ENCODE measurements at places on chromosomes 13 and 19. TPM values are rescaled to one million over a fixed set of nuclear protein-coding genes. Genes with fewer than 3 reads are reported as not detected.
A peak's percentile ranks its signal among the peaks of the same experiment; 100 is the strongest.

FPR1 gene
- total RNA-seq: 5.8 TPM

DNA sequence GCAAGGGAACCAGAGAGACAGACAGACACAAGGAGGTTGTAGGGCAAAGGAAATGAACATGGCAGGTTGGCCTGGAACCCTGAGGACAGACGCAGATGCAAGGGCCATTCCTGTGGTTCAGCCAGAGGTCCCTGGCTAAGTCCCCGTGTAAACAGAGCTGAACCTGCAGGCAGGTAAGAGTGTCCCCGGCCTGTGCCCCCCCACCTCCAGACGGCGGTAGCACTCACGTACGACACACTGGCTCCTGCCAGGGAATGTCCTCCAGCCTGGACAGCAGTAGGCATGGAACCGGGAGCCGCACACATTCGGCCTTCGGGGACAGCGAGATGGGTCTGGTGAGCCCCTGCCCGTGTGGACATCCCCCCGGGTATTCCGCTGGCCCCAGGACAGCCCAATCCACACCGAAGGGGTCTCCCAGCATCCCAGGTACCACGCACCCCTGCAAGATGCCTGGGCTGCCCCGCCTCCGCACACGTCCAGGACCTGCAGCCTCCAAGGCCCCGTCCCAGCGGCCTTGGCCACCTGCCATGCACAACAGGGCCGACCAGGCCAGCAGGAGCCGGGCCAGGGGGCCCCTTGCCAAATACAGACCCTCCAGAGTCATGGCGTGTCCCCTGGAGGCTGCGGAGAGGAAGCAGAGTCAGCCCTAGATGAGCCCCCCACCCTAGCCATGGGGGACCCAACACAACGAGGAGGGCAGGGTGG lies 2.4 kb downstream of the FBN3 start:
- DNase-seq: no peak

ITGBL1 gene
- total RNA-seq: 0.89 TPM

ZNF229 gene
- not detected for total RNA-seq

SIGLEC5 gene
- total RNA-seq: not detected

- DNase-seq: no peak
These were observed 8.5 kb upstream of the CRYL1 start for GRCh38 chr13:20534038-20534608.

DNA sequence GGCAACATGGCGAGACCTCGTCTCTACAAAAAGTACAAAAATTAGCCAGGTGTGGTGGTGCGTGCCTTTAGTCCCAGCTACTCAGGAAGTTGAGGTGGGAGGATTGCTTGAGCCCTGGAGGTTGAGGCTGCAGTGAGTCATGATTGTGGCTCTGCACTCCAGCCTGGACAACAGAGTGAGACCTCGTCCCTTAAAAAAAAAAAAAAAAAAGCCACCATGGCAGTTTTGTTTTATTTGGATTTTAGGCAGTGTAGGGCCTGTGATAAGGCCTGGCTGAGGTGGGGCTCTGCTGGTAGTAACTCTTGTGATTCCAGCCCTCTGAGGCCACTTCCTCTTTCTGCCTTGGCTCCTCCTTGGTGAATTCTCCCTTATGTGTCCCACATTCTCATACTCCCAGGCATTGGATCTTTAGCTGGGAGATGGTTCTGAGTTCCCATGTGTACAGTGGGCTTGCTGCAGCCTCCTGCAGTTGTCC lies 39.2 kb downstream of the GATAD2A start:
- peak; percentile 70 for DNase-seq

GPR12 gene
- total RNA-seq: not detected

LILRA1 gene
- total RNA-seq: not detected

- peak; percentile 88 for DNase-seq
These were observed 24.2 kb upstream of the TTYH1 start for GRCh38 chr19:54390942-54391577.

GRCh38 chr19:35990156-35990555 lies 4.8 kb upstream of the SDHAF1 start:
- DNase-seq: no peak

ZNF564 gene
- total RNA-seq: 7.3 TPM

DNA sequence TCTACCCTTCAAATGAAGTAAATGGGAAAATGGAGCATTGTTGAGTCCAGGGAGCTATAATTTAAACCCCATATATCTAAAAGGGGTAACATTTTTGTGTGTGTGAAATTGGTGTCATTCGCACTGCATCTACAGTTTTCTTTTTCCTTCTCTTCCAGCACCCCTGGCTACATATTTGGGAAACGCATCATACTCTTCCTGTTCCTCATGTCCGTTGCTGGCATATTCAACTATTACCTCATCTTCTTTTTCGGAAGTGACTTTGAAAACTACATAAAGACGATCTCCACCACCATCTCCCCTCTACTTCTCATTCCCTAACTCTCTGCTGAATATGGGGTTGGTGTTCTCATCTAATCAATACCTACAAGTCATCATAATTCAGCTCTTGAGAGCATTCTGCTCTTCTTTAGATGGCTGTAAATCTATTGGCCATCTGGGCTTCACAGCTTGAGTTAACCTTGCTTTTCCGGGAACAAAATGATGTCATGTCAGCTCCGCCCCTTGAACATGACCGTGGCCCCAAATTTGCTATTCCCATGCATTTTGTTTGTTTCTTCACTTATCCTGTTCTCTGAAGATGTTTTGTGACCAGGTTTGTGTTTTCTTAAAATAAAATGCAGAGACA lies 28.6 kb downstream of the ALOX5AP start:
- DNase-seq: no peak

TEAD2 gene
- total RNA-seq: 5.5 TPM

- no peak for DNase-seq
These were observed 117.1 kb upstream of the USP29 start for GRCh38 chr19:57002710-57003109.

- no peak for DNase-seq
These were observed 15.1 kb upstream of the PDX1 start for GRCh38 chr13:27904719-27905118.

DNA sequence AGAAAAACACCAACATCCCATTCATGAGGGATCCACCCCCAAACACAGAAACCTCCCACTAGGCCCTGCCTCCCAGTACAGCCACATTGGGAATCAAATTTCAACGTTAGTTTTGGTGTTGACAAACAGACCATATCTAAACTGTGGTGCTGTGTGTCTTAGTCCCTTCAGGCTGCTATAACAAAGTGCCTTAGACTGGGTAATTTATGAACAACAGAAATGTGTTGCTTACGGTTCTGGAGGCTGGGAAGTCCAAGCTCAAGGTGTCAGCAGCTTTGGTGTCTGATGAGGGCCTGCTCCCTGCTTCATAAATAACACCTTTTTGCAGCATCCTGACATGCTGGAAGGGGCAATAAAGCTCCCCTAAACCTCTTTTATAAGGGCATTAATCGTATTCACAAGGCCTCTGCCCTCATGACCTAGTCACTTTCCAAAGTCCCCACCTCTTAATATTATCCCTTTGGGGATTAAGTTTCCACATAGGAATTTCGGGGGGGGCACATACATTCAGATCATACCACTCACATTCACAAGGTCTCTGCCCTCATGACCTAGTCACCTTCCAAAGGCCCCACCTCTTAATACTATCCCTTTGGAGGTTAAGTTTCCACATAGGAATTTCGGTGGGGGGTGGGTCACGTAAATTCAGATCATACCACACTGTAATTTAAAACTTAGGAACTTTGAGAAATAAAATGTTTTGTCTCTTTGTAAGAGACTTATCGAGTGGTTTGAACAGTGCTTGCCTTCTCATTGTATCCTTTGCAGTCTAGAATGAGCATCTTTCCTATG lies 27.5 kb downstream of the ZNF507 start:
- no peak for DNase-seq

DNA sequence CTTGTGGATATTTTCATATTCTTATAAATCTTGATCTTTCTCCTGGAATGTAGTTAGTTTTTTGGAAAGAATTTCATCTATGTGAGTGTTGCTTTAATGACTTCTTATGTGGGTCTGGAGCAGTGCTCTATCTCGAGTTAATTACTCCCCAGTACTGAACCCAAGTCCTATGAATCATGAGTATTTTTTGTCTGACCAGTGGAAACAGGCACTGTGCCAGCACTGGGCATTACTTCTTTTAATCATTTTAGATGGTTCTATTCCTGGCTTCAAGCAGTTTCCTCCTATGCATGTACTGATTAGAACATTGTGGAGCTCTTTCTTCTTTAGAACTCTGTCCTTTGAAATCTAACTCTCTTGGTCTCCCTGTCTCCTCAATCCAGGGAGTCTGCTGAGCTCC lies 466.3 kb downstream of the PCDH17 start:
- DNase-seq: no peak

TMC4 gene
- total RNA-seq: 6.2 TPM
